ENCODE measurements at places on chromosomes 11 and 22. TPM values are rescaled to one million over a fixed set of nuclear protein-coding genes. Genes with fewer than 3 reads are reported as not detected.

GRAMD4 gene
- 16.2 TPM for total RNA-seq

- DNase-seq = no peak
Measured at GRCh38 chr11:87966216-87966615, 209.0 kb downstream of the RAB38 start.

GRCh38 chr11:21177379-21177778 is 508.0 kb downstream of the NELL1 start:
- no peak for DNase-seq

- no peak for DNase-seq
Measured at GRCh38 chr11:66011239-66011784, 496 bp upstream of the CST6 start.

- no peak for DNase-seq
Measured at GRCh38 chr22:47267513-47268282, 505.2 kb downstream of the TBC1D22A start.

CTSF gene
- total RNA-seq = 195 TPM

APOL4 gene
- 30.3 TPM for total RNA-seq

B3GAT1 gene
- 0.71 TPM for total RNA-seq

- no peak for DNase-seq
Measured at GRCh38 chr22:30399718-30400117, 2.9 kb downstream of the SEC14L2 start.

GRCh38 chr22:50551160-50551752 is 5.6 kb downstream of the KLHDC7B start:
- DNase-seq = no peak

GRCh38 chr22:18031695-18032454 is 7.5 kb upstream of the MICAL3 start:
- no peak for DNase-seq

DNA sequence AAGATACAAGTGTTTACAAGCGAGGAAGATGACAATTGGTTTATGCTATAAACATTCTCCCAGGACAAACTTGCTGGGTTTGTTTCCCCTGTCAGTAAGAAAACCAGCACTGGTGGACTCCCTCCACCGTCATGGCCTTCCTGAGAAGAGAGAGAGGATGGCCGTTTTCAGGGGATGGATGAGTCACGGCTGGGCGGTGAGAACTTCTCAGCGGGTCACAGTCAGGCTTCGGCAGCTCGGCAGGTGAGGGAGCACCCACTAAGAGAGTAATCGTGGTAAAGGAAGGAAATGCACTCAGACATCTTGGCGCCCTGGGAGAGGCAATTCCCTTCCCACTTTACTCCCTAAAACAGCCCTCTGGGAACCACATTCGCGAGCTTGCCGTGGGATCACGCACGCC is 83.9 kb downstream of the NCAM1 start:
- no peak for DNase-seq

- no peak for DNase-seq
Measured at GRCh38 chr11:66068154-66068821, 1.8 kb upstream of the PACS1 start.

IL17REL gene
- not detected for total RNA-seq

OR2AT4 gene
- not detected for total RNA-seq

CNGA4 gene
- not detected for total RNA-seq

All from thoracic aorta (tissue), 2 donors.